ENCODE measurements at places on chromosomes 4 and X. TPM values are rescaled to one million over a fixed set of nuclear protein-coding genes. Genes with fewer than 3 reads are reported as not detected.

- DNase-seq = no peak
Measured at GRCh38 chrX:121216641-121217374, 169.4 kb downstream of the GLUD2 start.

DNA sequence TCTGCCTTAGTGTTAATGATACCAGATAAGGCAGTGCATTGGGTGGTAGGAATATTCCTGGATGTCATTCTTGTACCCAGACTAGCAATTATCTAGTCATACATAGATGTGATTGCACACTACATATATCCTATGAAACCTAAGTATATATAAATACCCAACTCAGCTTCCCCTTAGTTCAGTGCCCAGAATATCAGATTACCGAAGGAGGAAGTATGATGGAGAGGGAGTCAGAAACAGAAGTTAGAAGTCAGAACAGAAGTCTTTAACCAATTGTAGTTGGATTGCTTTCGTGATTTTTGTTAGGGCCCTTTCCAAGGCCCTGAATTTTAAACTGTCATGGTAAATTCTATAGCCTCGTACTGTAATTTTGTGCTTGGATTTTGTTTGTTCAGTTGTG lies 42.9 kb downstream of the MOB1B start:
- no peak for DNase-seq

DNA sequence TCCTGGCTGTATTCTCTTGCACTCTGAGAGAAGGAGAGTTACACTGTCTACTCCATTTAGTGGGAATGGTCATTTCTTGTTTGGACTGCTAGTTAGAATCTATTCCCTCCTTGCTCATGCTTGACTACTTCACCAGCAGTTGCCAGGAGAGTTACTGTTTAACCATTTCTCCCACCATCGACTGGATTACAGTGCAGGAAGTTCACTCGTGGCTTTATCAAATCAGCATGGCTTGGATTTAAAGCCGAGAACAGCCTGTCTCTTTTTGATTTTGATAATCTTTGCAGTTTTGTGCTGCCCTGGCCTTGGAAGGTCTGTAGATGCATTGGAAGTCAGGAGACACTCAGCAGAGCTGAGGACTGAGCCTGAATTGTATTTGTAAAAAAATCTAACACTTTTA lies 3.2 kb downstream of the GBA3 start:
- no peak for DNase-seq

DNA sequence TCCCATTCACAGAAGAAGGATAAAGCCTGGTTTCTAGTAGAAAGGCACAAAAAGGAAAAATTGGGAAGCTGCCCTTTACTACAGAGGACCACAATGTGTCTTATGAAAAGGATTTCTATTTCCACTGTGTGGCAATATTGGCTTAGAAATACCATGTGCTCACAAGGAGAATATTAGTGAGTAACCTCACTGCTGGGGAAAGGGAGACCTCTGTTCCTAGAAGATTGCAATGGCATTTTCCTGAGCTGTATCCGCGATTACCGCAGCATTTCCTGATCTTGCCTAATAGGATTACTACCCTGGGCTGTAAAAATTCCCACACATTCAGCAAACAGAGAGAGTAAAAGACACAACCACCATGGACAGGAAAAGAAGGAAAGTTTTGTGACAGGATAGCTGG lies 308.8 kb upstream of the TECRL start:
- DNase-seq = no peak

DNA sequence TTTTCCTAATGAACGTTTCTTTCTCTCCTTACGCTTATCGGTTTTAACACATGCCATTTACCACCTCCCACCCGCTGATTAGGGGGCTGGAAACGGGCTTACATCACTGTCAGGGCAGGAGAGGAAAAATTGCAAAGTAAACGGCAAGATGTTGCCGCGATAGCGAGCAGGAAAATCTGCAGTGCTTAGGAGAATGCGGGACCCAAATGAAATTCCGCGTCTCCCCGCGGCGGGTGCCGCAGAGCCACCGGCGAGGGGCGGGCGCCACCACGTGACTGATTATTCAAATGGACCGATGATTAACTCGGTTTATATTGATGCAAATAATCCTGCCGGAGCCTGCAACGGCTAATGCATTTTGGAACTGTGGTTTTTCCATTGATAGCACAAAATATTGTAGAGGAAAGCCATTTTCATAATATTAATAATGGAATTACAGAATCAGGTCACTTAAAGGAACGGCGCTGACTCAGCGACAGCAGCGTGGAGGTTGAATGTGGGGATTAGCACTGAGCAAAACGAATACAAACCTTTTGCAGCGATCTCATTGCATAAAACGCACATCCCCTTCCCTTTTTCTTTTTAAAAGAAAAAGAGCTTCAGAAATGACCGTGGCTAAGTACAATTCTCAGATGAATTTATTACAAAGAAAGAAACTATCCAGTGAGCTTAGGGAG lies 224.2 kb downstream of the STIM2 start:
- DNase-seq = peak; percentile 13

- no peak for DNase-seq
Measured at GRCh38 chr4:85475631-85476233, 782 bp downstream of the ARHGAP24 start.

DNA sequence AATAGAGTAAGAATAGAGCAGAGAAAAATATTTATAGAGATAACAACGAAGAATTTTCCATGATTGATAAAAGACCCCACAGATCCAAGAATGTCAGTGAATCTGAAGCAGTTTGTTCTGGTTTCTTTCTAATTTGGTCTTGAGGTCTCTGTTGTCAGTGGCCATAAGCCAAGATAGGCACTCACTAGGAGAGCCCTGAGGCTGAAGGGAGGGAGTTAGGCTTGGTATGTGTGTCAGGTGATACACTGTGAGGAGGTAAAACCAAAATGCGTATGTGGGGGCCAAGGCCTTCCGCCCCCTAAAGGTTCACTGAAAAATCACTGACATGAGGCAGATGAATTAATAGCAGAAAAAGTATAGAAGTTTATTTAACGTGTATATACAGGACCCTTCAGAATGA lies 382.3 kb upstream of the HTR2C start:
- DNase-seq = no peak

DNA sequence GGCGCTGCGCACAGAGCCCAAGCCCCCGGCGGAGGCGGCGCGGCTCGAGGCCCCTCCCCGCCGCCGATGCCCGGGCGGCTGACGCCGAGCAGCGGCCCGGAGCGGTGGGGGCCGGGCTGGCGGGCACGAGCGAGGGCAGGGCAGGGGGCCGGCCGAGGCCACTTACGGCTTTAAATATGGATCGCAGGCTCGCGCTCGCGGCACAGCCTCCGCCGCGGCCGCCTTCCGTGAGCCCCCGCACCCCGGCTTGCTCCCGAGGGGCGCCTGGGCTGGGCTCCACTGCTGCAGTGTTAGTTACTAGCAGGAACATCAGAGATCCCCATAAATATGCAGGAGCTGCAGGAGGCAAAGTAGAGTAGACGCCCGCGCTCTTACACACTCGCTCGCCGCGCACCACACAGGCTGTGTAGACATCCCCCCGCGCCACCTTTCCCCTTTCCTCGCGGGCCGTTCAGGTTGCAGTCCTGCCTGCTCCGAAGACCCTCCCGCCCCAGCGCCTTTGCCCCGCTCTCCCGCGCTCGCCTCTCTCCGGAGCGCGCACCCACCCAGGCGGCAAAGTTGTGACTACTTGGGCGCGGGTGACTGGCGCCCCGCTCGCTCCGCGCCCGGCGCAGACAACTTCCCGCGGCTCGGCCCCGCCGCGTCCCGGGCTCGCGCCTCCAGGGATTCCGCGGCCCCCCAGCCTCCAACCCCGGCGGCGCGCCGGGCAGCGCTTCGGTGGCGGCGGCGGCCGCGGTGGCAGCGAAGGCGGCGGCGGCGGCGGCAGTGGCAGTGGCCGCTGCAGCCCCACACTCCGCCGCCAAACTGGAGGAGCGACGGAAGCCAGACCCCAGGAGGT lies 152.0 kb upstream of the SLC4A4 start:
- peak; percentile 50 for DNase-seq

DNA sequence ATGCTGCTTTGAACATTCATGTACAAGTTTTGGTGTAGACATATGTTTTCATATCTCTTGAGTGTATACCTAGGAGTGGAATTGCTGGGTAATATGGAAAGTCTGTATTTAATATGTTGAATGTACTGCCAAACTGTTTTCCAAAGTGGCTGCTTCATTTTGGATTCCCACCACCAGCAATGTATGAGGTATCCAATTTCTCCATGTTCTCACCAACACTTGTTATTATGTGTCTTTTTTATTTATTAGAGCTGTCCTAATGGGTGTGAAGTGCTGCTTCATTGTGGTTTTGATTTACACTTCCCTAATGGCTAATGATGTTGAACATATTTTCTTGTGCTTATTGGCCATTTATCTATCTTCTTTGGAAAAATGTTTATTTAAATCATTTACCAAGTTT lies 60.4 kb downstream of the BCOR start:
- no peak for DNase-seq

GRCh38 chr4:109873791-109874514 lies 26.0 kb downstream of the LRIT3 start:
- DNase-seq = no peak

GRCh38 chr4:168528131-168528949 lies 31.5 kb downstream of the PALLD start:
- DNase-seq = no peak

DNA sequence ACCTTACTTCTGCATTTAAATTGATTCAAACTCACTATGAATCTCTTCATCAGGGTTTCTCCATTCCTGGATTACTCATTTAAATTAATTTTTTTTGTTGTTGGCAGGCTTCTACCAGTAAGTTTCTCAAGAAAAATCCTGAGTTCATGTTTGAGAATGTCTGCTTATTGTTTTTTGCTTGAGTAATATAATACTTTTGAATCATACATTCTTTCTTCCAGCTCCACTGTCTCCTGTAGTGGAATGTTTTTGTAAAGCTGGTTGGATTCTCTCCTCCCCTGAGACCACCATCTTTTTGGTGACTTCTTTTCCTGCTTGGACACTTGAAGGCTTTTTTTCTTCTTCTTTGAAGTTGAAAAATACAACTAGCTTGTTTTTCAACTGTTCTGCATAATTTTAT lies 4.3 kb upstream of the MID1IP1 start:
- no peak for DNase-seq

- no peak for DNase-seq
Measured at GRCh38 chr4:14607578-14607977, 394.7 kb upstream of the CPEB2 start.

DNA sequence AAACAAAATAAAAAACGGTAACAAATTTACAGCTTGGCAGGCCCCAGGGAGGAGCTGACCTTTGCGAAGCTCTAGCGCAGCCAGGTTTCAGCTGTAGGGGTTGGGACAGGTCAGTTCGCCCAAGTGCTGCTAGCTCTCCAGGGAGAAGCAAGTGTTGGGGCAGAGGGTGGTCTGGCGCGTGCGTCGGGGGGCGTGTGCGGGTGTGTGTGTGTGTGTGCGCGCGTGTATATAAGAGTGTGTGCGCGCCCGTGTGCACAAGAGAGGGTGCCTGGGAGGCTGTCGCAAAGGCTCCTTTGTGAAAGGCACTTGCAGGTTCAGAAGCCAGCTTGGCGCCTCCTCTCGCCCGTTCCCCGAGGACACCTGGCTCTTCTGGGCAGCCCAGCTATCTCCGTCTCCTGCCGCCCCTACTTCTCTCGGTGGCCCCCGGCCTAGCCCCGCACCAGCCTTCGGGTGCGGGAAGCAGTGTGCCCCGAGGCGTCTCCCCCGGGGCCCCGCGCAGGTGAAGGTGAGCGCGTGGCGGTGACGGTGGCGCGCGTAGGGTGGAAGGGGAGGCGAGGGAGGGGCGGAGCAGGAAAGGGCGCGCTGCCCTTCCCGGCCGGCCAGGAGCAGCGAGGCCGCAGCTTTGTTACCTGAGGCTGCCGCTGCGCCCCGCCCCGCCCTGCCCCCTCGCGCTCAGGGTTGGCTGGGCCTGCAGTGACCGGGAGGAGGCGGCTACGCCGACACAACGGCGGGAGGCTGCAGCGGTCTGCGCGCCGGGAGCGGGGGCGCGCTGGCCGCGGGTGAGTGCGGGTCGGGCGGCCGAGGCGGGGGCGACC lies at the start of gene FHDC1:
FHDC1 (plus strand) TSS at position 693 of the 815 bp plus-strand sequence. CDS start 6,735 bp downstream, outside the sequence.
- no peak for DNase-seq

- no peak for DNase-seq
Measured at GRCh38 chr4:140115140-140115539, 38.8 kb downstream of the MAML3 start.

- peak; percentile 21 for DNase-seq
Measured at GRCh38 chrX:80808881-80809411, 731 bp downstream of the BRWD3 start.

DNA sequence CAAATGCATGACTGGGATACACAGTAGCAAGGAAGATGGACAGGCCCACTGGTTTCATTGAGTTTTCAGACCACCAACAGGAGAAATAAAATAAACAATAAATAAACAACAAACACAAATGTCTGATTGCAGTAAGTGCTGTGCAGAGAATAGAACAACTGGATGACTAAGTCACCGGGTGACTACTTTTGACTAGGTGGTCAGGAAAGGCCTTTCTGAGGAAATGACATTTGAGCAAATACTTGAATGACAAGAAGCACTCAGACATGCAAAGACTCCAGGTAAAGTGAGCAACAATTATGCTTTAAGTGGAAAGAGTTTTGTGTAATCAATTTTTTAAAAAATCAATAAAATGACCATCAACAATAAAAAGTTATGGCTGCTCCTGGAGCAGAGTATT lies 137.7 kb downstream of the BTC start:
- DNase-seq = no peak

DNA sequence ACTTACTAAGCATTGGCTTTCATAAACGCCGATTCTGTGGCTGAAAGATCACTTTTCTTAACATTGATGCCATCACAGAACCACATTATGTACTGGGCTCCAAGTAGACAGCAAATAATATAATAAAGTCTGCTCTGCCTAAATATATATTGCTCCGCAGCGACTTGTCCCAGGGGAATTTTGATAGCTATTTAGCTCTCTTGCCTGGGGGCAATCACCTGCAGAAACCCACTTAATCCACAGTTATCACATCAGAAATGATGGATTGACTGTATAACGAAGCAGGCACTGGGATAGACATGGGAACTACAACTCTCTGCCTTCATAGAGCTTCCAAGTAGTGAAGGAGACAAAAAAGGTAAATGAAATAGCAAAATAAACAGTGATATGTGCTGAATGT lies 48.0 kb upstream of the MYOZ2 start:
- no peak for DNase-seq

- no peak for DNase-seq
Measured at GRCh38 chrX:74523224-74523623, 91.2 kb downstream of the RLIM start.

Gene MMRN1
- polyA plus RNA-seq = 3.0 TPM

Gene NHSL2
- polyA plus RNA-seq = 9.6 TPM

Gene GRID2
- polyA plus RNA-seq = 4.1 TPM

Gene PCDH11X
- polyA plus RNA-seq = 0.34 TPM

Gene MAP7D2
- 3.4 TPM for polyA plus RNA-seq

Gene FAM133A
- 0.08 TPM for polyA plus RNA-seq

Gene PGAM4
- polyA plus RNA-seq = not detected

Gene CTAG1B
- polyA plus RNA-seq = not detected

Gene ARSJ
- polyA plus RNA-seq = 16.0 TPM

Gene CT45A10
- polyA plus RNA-seq = not detected

Gene NRK
- 18.2 TPM for polyA plus RNA-seq

Gene TMEM35A
- 7.8 TPM for polyA plus RNA-seq

Gene TRO
- 111 TPM for polyA plus RNA-seq

Gene CYLC1
- not detected for polyA plus RNA-seq

Gene COX7B2
- not detected for polyA plus RNA-seq

Gene SPANXN4
- polyA plus RNA-seq = not detected

Gene CITED1
- 13.7 TPM for polyA plus RNA-seq
